Stimulated activated CD4-positive, alpha-beta T cell treated with anti-CD3 and anti-CD28 coated beads, TNF-alpha, amount 100 ng/mL, for 1 hour (primary cell): ENCODE measurements at places on chromosomes 2 and 18.

- DNase-seq: no peak
Measured at GRCh38 chr2:108541451-108541850, 7.2 kb downstream of the LIMS1 start.

GRCh38 chr2:231573096-231573495, 19.6 kb upstream of the TEX44 start:
- no peak for DNase-seq

DNA sequence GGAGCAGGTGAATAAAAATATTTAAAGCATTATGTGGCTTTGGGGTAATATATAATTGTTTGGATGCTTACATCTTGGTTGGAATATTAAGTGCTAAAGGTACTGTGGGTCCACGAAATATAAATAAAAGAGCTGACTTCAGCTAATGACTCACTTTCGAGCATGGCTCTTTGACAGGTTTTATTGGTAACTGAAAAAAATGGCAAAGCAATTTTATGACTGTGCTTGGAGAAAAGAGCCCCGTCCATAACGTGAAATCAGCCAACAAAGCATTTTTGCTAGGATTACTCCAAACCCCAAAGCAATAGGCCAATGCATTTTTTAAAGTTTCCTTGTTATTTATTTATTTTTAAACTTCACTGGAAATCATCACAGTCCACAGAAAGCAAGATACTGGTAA, 397.2 kb upstream of the CDH19 start:
- no peak for DNase-seq

DNA sequence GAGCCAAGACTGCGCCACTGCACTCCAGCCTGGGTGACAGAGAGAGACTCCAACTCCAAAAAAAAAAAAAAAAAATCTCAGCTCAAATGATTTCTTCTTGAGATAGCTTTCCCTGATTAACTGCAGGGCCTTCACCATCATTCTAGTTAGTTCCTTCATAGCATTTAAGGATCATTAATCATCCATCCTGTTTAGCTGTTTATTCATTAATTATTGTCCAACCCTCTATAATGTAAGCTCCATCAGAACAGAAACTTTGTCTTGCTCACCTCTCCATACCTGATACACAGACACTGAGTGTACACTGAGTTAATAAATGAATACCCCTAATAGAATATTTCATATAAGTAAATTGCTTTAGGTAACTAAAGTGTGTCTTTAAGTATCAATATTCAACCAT, 42.2 kb upstream of the ENOSF1 start:
- no peak for DNase-seq

GRCh38 chr2:180478883-180479282, 471.8 kb upstream of the CWC22 start:
- no peak for DNase-seq

DNA sequence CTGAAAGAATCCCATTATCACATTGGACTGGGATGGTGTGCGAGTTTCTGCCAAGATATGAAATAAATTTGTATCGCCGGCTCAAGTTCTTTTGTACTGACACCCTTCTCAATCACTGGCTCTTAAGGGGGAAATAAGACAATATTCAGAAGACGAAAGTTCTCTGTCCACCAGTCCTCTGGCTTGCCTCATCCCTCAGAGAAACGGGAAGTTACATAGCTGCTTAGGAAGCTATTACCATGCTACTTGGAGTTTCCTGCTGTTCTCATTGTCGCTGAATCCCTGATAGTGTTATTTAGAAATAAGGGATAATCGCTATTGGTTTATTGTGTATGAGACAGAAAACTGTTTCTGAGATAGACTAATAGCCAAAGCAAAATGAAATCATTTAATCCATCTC, 205.0 kb upstream of the ZNF521 start:
- no peak for DNase-seq

DNA sequence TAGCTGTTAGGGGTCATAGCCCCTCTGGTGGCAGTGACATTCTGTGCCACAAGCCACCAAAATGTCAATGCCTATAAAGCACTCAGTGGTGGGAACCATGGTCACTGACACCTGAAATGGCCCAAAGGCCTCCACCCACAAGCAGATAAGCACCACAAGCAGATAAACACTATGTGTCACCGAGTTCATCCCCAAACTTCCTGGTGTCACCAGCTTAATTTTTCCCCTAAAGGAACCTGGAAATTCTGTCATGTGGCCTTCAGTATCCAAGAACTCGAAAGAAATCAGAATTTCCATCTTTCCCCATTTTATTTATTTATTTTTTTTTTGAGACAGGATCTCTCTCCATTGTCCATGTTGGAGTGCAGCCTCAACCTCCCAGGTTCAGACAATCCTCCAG, 3.6 kb upstream of the TPRKB start:
- DNase-seq: no peak
